SIG-M5 (cell line): ENCODE measurements at places on chromosomes 16 and 17.

DNA sequence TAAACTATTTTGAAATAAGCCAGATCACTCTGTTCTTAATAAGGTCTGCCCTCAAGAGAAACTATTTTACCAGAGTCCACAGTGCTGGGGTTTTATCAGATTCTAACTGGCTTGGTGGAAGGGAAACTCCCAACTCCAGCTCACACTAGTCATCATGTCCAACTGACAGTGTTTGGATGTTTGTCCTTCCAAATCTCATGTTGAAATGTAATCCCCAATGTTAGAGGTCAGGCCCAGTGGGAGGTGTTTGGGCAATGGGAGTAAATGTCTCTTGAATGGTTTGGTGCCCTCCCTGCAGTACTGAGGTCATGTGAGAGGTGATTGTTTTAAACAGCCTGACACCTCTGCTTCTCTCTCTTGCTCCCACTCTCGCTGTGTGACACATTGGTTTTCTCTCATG, 1301.0 kb upstream of the CDH8 start:
- DNase-seq, result no peak

- peak; percentile 18 for DNase-seq
These were observed 1.0 kb downstream of the RNF166 start for GRCh38 chr16:88705076-88705684.

DNA sequence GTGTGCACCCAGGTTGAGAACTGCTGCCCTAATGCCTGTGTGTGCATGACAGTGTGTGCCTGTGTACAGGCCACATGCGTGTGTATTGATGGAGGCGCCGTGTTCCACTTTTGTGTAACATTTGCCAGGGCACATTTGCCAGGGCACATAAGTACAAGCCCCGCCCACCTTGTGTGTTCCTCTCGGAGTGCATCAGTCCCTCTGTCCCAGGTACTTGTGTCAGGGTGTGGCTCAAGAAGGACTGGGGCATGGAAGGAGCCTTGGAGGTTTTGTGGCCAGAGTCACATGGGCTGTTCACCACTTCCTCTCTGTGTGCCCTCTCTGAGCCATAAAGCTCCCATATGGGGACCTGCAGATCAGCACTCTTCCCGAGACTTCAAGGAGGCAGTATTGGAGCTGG, 73.9 kb downstream of the MRM1 start:
- no peak for DNase-seq

DNA sequence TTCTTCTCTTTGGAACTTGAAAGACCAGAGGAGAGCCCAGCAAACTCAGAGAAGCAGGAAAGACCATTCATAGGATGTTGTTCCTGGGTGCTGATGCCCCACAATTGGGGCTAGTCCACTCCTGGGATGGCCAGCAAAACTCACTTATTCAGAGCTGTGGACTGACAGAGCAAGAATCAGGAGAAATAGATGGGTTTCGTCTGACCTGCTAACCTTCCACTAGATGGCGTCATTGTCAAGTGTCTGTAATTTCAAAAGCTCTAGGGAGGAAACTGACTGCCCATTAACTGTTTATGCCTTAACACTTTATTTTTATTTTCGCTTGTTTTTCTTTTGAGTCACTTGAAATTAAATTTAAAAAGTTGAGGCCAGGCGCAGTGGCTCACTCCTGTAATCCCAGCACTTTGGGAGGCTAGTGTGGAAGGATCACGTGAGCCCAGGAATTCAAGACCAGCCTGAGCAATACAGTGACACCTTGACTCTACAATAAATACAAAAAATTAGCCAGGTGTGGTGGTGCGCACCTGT, 28.7 kb upstream of the MILR1 start:
- peak; percentile 50 for DNase-seq
